ENCODE measurements at places on chromosomes 6 and 20.

DNA sequence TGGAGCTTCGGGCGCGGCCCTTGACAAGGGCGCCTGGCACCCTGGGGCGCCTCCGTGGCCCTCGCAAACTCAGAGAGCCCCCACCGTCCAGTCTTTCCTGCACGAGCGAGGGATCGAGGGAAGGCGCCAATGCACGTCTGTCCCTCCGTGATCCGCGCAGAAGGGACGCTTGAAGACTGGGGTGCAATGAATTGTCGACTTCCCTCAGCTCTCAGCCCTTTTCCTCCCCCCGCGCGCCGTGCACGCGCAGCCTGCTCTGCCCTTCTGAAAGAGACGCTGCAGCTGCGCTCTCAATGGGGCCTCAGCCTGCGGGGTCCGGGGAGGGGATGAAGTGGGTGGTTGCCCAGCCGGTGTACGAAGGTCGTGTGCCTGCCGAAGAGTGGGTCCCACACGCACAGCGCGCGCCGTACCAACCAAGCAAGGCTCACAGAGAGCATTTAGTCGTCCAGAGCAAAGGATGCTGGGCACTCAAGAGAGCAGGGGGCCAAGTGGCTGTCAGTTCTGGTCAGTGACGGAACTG, 5.5 kb upstream of the SOX4 start:
- DNase-seq: no peak

DNA sequence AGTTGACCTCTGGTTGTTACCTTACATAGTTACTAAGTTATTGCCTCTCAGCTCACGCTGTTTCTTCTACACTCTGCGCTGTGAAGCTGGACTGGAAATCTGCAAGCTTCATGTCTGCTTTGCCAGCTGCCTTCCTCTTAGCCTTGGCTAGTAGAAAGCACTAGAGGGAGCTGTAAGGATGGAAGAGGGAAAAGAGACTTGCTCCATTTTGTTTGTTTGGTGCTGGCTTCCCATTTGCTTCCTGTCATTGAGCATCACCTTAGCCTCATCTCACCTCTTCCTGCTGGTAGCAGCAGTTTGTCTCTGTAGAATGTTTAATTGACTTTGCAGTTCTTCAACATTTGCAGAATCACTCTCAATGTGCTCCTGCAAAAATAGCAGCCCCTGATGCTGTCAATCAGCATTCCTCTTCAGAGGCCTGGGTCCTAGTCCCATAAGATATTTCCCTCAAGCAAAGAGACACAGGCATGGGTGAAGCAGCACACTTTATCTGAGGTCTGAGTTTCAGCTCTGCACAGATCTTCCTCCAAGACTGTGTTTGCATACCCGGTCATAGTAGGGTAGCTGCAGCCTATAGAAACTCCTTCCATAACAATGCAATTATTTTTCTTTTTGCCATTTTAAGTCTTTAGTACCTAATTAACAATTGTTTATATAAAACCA, 302.2 kb upstream of the EPHA7 start:
- no peak for DNase-seq

DNA sequence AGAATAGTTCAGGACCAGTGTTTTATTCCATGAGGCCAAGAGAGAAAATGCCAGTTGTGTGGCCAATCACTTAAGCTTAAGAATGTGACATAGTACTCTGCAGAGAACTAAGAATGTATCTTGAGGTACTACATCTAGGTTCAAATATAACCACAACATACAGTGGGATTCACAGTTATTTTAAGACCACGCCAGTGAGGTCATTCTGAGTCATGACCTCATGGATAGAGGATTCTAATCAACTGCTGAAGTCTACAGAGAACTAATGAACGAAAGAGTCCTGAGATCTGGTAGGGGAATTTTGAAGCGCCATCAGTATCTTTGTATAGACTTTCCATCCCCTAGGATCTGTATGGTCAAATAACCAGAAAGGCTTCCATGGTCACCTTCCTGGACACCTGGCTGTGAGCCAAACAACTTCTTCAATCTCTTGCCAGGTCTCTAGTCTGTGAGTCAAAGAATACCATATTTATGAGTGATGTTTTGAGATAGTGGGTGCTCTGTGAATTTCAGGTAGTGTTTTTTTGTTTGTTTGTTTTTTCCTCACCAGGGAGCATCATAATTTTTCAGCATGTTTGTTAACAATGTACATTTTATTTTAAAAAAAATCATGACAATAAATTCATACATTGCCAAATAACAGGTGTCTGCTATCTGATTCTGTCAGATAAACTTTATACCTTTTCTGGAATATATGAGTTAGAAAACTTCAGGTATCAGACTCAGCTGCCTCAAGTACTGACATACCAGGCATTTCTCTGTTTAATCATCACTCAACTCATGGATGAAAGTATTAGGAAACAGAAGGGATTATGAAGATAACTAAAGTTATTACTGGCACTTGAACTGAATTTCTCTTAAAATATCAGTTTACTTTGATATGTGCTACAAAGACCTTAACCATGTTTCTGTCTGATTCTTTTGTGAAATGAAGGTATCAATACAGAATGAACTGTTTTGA, 217.9 kb downstream of the PLCB4 start:
- no peak for DNase-seq

DNA sequence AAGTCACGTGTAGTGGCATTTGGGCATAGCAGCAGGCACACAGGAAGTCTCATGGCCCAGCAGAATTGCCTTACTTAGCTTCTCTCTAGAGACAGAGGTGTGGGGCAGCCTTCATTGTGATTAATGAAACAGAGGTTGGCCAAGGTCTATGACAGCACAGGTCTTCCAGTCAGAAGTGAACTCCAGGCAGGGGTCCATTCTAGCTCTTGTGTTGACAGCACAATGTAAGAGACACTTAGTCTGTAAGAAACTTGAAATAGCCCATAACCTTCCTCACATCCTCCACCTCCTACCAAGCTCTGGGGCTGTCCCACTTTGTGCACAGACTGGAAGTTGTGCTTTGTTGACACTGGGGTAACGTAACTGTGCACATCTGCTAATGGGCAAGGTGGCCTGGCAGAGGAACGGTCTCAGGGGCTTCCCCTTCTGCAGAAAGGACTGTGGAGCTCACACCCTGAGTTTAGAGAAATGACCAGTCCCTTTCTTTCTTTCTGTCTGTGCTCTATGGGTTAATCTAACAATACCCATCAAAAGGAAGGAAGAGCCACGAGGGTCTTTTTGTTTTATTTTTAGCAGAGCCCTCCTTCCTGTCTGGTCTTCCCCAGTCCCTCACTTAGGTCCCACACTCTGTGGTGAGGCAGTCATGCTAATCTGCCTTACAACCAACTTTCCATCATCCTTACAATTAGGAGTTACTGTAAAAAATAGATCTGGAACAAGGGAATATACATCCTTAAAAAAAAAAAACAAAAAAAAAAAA, 35.6 kb upstream of the TAGAP start:
- no peak for DNase-seq

- no peak for DNase-seq
Observed at GRCh38 chr6:73691512-73691911, 4.5 kb upstream of the CD109 start.

GRCh38 chr6:137522831-137523230, 28.6 kb upstream of the OLIG3 start:
- DNase-seq: no peak

DNA sequence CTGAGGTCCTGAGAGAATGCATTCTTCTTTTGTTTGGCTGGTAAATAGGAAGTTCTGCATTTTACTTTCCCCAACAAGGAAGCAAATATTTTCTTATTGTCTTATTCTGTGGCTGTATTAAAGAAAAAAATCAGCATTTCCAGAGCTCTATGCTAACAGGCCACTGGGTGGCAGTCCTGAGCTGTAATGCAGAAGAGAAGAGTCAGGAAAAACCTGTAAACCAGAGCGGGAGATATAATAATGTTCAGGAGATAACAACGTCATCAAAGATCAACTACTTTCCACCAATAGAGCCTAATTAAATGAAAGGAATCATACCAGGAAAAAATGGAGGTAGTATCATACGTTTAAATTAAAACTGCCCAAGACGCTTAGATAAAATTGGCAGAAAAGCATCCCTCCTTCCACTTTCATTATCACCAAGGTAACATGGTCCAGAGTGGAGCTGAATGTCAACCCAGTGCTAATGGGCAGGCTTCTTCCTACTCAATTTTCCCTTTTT, 55.6 kb upstream of the CARMIL1 start:
- DNase-seq: peak; percentile 4

GRCh38 chr6:14665827-14666724, 548.5 kb downstream of the CD83 start:
- no peak for DNase-seq

- no peak for DNase-seq
Observed at GRCh38 chr20:10467681-10468339, 32.7 kb downstream of the SLX4IP start.

- no peak for DNase-seq
Observed at GRCh38 chr6:95599706-95600105, 22.4 kb downstream of the MANEA start.

DNA sequence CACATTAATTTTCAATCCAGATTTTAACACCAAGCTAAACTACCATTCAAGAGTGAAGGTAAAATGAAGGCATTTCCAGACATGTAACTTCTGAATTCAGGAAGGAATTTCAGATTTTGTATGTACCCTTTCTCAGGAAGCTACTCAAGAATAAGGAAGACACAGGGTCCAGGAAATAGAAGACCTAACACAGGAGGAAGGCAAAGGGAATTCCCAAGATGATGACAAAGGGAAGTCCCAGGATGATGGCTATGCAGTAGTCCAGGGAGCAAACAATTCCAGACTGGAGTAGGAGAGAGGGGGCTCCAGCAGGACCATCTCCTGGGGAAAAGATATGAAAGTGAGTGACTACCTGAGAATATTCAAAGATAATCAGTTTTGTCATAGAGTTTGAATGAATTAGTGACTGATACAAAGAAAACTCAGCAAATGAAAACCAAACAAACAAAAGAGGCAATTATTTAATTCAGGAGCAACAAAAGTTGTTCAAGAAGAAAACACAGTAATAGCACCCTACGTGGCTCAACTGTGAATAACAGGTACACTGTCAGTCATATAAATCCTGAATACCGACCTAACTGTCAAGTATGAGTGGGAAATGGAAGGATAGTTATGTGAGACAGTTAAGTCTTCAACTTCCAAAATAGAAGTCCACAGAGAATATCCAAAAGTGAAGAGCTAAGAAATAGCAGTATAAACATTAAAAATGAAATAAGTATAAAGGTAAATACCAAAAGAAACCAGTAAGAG, 4.0 kb downstream of the RNF24 start:
- DNase-seq: no peak

DNA sequence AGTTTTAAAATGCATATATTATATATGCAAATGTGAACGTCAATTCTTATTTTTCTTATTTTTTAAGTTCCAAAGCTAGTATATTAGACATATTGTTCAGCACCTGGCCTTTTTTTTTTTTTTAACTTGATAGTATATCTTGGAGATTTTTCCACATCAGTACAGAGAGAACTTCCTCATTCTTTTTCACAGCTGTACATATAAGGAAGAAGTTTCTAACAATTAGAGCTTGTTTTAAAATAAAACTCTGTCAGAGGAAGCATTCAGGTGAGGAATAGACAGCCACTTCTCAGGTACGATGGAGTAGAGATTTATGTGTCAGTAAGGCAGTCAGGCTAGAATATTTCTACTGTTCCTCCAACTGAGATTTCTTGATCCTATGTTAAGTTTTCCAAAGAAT, 233.1 kb upstream of the SUPT3H start:
- no peak for DNase-seq

DNA sequence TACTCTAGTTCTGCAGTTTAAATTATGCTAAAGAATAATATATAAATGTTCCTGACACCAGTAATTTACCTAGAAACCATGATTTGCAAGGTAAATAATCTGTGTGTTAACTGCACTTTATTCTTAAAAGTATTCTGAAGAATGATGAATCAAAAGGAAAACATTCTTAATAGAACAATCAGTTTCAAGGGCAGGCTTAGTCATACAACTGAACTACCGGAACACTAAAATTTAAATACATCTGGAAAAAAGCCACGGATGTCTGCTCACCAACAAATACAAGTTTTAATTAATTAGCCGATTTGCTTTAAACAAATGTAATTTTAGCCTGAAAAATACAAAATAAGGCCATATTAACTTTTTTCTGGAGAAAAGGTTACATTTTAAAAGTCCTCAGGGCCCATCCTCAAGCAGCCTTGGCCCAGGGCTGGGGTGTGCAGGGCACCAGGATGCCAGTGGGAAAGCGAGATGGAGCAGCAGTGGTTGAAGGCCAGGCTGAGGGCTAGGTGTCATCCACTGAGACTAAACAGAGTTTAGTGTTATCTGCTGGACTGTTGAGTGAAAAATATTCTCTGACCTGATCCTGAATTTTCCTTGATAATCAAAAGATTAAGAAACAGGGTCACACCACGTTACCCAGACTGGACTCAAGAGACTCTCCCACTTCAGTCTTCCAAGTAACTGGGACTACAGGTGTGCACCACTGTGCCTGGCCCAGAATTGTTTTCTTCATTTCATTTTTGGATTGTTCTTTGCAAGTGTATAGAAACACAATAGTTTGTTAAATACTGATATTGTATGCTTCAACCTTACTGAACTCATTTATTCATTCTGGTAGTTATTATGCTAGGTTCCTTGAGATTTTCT, 88.2 kb upstream of the DST start:
- DNase-seq: no peak

GRCh38 chr20:35583636-35584560, 31.7 kb upstream of the SPAG4 start:
- DNase-seq: no peak

DNA sequence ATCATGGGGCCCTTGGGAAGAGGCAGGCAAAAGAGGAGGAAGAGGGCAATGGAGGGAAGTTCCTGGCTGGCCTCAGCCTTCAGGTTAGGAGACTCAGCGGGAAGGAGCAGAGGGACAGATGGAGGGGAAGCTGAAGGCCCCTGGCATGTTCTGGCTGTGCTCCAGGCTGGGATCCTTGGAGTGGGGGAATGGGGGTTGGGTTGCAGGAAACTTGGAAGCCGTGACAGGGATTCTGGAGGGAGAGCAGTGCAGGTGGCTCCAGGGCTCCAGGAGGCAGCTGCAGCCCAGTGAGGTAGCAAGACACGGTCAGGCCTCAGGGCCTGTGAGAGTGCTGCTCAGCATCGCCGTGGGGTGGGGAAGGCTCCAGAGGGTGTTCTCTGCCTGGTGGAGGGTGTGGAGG, 64.6 kb upstream of the SCP2D1 start:
- no peak for DNase-seq

GRCh38 chr6:71465096-71465495, 176.5 kb downstream of the OGFRL1 start:
- DNase-seq: no peak

DNA sequence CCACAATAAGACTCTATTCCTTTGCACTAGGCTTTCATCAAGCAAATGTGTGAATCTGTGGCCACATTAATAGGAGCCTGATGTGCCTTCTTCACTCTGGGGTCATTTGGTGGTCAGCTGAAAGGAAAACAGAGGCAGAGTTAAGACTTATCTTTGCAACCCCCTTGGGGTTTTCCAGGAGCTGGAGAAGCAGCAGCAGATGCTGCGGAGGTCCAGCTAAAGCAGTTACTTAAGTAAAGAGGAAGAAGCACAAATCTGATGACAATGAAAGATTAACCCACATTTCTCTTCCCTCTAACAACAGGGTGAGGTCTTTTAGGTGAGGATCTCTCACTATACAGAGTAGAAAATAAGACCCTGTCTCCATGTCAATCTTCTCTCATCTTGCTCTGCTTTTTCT, 45.4 kb upstream of the QKI start:
- DNase-seq: no peak

Data from activated naive CD4-positive, alpha-beta T cell (primary cell).